Astrocyte of the hippocampus (primary cell): ENCODE measurements at places on chromosomes 16 and 17.

- no peak for DNase-seq
These were observed 127.3 kb downstream of the CDRT15L2 start for GRCh38 chr17:20706751-20707373.

DNA sequence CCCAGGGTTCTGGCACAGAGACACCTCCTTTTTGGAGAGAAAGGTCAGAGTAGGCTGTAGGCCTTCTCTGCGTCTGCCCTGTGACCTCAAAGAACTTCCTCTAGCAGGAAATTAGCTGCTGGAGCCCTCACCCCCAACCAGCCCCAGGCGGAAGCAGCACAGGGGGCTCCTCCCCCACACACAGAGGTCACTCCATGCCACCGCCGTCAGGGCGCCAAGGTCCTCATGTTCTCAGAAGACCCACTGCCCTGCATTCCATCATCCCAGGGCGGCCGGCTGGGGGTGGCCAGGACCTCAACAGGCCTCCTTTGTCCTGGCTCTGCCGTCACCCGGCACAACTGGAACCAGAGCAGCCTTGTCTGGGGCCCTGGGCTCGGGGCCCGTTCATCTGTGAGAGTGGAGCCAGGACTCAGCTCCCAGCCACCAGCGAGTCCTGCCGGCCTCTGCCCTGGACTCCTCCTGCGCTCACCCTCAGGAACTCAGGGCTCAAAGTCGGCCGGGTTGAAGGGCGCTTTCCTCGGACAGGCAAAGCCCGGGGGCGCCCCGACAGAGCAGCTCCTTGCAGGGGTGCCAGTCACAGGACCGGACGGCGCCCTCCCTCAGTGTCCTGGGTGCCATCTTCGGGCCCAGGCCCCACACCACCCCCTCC is 1.2 kb downstream of the TMC6 start:
- DNase-seq = no peak

DNA sequence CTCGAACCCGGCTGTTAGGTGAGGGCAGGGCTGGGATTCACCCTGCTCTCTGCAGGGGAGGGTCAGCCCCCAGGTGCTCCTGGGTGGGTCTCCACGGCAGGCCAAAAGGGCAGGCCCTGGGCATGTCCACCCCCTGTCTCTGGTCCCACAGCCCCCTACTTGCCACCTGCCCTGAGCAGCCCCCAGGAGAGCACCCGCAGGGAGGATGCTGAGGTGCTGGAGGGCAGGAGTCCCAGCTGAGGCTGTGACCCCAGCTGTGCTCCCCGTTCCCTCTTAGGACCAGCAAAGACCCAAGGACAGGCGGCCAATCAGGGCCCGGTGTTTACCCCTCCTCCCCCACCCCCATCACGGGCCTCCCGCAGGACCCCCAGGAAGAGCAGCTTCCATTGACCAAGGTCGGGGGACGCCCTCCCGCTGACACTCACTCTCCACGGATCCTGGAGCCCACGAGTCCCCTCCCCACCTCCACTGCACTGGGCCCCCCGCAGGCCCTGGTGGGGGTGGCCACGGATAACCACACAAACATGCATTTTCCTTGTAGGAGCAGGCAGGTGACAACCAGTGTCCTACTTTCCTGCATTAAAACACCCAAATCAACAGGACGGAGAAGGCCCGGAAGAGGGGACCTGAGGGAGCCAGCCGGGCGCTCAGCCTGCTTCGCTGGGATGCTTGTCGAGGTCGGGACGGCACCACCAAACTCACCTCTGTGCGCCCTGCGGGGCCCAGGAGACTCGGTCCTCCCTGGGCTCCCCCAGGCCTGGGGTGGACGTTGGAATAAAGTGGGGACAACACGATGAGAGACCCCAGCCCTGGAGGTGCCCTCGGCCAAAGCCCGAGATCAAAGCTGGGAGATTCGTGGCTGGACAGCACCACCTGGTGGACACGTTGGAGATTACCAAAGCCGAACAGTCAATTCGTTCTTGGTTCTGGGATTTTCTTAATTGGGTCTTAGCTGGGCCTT is 22.5 kb upstream of the ENPP7 start:
- DNase-seq = peak; percentile 64

DNA sequence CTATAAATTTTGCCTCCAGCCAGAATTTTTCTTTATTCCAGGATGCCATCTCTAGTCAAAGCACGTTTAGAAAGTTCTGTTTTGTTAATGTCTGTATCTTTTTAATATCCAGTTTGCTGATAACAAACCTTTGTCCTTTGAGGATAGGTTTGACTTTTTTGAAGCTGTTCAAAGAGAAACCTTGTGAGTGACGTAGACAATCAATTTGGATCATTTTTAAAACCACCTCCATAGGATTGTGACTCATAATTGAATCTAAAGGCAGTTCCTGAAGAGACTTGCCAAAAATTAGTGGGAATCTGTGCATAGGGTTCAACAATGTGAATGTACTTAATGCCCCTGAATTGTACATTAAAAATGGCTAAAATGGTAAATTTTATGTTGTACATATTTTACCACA is 5.9 kb downstream of the KRT31 start:
- no peak for DNase-seq

- peak; percentile 66 for DNase-seq
These were observed 468 bp downstream of the FLYWCH2 start for GRCh38 chr16:2883458-2883908.

- DNase-seq = peak; percentile 82
These were observed 4.2 kb downstream of the IRX3 start for GRCh38 chr16:54282202-54282927.

DNA sequence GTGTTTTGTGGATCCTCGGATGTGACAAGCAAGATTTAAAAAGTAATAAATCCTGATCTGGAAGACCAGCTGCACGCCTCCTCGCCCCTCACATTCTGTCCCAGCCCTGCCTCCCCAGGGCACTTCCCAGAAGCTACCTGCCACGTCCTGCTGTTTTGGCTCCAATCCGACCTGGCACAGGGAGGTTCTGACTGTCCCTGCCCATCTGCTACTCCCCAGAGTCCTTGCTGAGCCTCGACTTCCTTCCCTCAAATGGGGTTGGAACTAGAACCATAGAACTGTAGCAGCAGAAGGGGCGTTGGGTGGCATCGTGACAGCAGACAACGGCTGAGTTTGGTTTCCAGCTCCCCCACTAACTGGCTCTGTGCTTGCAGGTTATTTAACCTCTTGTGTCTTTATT is 71.7 kb downstream of the RPH3AL start:
- DNase-seq = no peak

GRCh38 chr17:41343029-41343428 is 7.6 kb downstream of the KRT33A start:
- DNase-seq = no peak

- peak; percentile 60 for DNase-seq
These were observed 29.0 kb upstream of the CLEC3A start for GRCh38 chr16:77993111-77993985.

- no peak for DNase-seq
These were observed 185.5 kb downstream of the WWOX start for GRCh38 chr16:78284957-78285434.

DNA sequence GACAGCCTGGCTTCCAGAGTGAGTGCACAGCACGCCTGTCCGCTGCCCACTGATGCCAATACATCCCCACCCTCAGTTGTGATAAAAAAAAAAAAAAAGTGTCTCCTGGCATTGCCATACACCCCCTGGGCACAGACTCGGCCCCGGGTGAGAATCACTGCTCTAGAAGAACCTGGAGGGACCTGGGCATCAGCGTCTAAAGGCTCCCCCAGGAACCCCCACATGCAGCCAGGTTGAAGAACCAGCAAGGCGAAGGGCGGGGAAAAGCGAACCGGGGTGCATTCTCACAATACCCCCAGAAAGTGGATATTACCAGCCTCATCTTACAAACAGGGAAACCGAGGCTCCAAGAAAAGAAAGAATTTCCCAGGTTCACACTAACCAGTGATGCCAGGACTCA is 27.7 kb downstream of the TBC1D16 start:
- no peak for DNase-seq

DNA sequence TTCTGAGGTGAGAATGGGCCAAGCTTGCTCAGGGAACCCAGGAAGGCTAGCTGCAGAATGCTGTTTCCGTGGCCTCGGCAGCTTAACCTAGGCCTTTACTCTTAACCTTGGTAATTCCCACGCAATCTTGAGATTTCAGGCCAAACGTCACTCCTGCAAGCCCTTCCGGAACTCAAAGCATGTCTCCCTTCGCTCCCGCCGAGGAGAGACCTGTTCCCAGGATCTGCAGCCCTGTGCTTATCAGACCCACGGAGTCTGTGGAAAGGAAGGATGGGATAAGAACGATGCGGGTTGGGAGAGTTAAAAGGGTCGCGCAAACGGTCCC is 524 bp upstream of the ZFP3 start:
- DNase-seq = no peak

- DNase-seq = no peak
These were observed at the start of gene CD300H for GRCh38 chr17:74567397-74567796. TSS of gene CD300H (minus strand) at chr17:74567509.

DNA sequence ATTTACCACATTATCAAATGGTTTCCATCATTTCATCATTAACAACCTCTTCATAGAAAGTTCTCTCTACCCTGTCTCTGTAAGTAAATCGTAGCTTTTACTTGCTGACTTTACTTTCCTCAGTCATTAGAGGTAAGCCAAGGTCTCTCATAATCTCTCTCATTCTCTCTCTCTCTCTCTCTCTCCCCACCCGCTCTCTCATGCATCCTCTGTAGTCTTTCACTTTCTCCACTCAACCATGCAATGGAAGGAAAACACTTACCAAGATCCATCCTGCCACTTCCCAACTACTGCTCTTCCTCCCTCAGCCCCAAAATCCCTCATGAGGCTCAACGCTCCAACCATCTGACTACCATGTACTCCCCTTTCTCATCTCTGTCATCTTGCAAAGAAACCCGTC is 6.1 kb downstream of the CEP112 start:
- DNase-seq = peak; percentile 14

- DNase-seq = peak; percentile 51
These were observed 12.6 kb downstream of the KCTD2 start for GRCh38 chr17:75059369-75060345.

DNA sequence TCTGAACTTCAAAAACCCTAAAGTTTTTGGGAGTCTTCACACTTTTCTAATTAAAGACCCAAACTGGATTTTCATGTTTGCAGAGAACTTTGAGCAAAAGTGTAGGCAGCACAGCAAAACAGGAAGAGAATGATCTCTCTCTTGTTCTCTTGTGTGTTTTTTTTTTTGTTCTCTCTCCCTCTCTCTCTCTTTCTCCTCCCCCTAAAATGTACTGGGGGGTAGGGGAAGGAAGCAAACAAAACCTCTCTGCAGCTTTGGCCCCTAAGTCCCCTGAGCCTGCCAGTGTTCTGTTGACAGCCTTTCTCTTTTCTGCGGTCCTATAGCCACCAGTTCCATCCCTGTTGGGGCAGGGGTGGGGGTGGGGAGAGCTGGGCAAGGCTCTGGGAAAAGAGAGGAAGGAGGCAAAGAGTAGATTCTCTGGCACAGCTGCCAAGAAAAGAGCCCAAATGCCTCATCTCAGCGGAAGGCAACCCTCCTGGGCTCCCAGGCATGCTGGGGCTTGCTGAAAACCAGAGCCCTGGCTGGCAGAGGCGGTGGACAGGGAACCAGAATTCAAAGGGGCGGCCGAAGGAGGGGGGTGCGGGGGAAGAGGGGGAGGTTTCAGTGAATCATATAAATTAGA is 295.3 kb downstream of the SOX9 start:
- peak; percentile 70 for DNase-seq
